ENCODE measurements at places on chromosomes 1 and 21.

GRCh38 chr1:234313171-234313570, 60.1 kb upstream of the COA6 start:
- no peak overlapping the region for H3K4me3 ChIP-seq
- no peaks in the 10 kb centered on the region for H3K27me3 ChIP-seq
- no peak for DNase-seq
- peaks cover 10% of the 10 kb centered on the region for H3K4me1 ChIP-seq
- no peaks in the 10 kb centered on the region for H3K36me3 ChIP-seq
- H3K27ac ChIP-seq: no peak overlapping the region

- no peaks in the 10 kb centered on the region for H3K27me3 ChIP-seq
- DNase-seq: no peak
- H3K36me3 ChIP-seq: peaks cover 6% of the 10 kb centered on the region
- no peak overlapping the region for H3K27ac ChIP-seq
Observed at GRCh38 chr1:52444463-52444862, 40.1 kb downstream of the PRPF38A start.

GRCh38 chr1:27572679-27573426, 31.1 kb downstream of the AHDC1 start:
- no peaks in the 10 kb centered on the region for H3K27me3 ChIP-seq
- no peak overlapping the region for H3K27ac ChIP-seq
- DNase-seq: no peak
- H3K36me3 ChIP-seq: no peaks in the 10 kb centered on the region
- H3K4me3 ChIP-seq: no peak overlapping the region
- peaks cover 4% of the 10 kb centered on the region for H3K4me1 ChIP-seq

DNA sequence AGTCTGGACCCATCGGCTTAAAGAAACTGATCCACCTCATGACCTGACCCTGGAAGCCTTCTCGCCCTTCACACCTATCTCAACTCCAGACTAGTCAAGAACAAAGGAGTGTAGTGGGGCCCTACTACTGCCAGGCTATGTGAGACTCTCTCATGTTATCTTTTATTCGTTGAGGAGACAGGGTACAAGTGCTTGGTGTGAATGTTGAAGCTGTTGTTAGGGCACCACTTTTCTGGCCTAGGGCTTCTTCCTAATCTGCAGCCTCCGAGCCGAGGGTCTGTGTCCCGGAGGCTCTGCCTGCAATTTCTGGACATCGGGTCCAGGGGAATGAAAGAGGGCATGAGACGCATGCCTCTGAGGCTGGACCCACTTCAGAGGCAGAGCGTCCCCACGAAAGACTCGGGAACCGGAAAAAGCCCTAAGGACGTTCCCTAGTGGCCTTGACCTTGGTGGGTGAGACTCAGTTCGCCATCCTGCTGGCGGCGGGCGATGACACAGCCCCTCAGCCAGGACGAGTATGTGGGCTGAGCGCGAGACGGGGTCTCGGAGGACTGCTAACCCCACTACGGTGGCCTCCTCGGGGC, 671 bp downstream of the DNAJC11 start:
- H3K4me3 ChIP-seq: peak overlapping the region; percentile 95
- H3K36me3 ChIP-seq: no peaks in the 10 kb centered on the region
- peaks cover 7% of the 10 kb centered on the region for H3K4me1 ChIP-seq
- H3K27me3 ChIP-seq: no peaks in the 10 kb centered on the region
- H3K27ac ChIP-seq: peak overlapping the region; percentile 87

- H3K36me3 ChIP-seq: no peaks in the 10 kb centered on the region
- no peak for DNase-seq
- no peak within 1 kb of the TSS for H3K27ac ChIP-seq
- no peaks in the 10 kb centered on the region for H3K4me1 ChIP-seq
- H3K27me3 ChIP-seq: peaks cover 7% of the 10 kb centered on the region
Observed at GRCh38 chr1:48776393-48777218, at the start of gene BEND5. TSS of gene BEND5 (minus strand) at chr1:48776891. CDS start at chr1:48776831, 60 bp downstream.

DNA sequence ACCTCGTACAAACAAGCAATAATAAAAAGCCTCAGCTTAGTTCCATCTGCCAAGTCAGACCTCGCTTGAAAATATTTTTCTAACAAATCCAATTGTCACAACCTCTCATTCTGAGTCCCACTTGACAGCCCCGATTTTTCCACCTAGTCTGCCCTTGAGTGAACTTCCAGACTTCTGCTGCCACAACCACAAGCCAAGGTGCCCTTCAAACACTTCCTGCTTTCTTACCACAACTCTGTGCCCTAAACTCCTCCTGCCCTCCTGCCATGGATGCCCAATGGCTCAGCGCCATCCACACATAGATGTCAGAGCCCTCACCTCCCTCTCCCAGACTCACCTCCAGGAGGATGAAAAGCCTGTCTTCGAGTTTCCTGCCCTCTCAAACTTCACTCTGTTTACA, 3.9 kb downstream of the TMPRSS2 start:
- no peak for DNase-seq
- no peaks in the 10 kb centered on the region for H3K4me1 ChIP-seq
- no peak overlapping the region for H3K4me3 ChIP-seq
- no peak overlapping the region for H3K27ac ChIP-seq
- H3K27me3 ChIP-seq: peaks cover 8% of the 10 kb centered on the region

- peaks cover 77% of the 10 kb centered on the region for H3K36me3 ChIP-seq
- H3K27ac ChIP-seq: no peak overlapping the region
- no peaks in the 10 kb centered on the region for H3K27me3 ChIP-seq
- H3K4me3 ChIP-seq: no peak overlapping the region
- peaks cover 12% of the 10 kb centered on the region for H3K4me1 ChIP-seq
- no peak for DNase-seq
Observed at GRCh38 chr1:9721606-9722377, 70.3 kb downstream of the PIK3CD start.

DNA sequence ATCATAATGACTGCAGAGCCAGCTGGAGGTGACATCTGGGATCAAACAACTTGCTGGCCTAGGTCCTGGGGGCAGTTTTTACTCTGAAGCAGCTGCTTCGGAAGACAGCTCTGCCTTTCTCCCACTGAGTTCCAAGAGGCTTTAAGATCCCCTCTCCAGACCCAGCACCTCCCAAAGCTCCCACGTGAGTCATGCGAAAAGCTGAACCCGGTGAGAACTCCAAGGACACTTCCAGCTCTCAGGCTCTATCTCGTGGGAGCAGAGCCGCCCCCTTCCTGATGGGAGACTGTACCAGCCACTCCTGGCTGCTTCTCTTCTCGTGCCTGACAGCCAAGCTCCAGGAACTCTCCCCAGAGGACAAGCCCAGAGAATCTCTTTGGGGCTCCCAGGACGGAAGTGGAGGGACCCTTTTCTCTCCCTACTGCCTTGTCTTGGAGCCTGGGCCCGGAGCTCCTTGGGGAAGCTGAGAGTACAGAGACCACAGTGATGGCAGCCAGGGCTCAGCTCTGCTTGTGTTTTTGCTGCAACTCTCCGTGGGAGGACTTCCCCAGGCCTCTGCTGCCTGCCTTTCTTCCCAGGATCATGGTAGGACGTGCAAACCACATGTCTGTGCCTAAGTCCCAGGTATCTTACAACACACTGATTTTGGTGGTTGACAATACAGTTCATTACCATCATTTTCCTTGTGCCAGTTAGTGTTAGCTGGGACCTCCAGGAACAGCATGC, 40.6 kb downstream of the STUM start:
- no peak for DNase-seq
- H3K27ac ChIP-seq: no peak overlapping the region
- H3K36me3 ChIP-seq: no peaks in the 10 kb centered on the region
- no peaks in the 10 kb centered on the region for H3K27me3 ChIP-seq
- H3K4me3 ChIP-seq: no peak overlapping the region
- no peaks in the 10 kb centered on the region for H3K4me1 ChIP-seq

DNA sequence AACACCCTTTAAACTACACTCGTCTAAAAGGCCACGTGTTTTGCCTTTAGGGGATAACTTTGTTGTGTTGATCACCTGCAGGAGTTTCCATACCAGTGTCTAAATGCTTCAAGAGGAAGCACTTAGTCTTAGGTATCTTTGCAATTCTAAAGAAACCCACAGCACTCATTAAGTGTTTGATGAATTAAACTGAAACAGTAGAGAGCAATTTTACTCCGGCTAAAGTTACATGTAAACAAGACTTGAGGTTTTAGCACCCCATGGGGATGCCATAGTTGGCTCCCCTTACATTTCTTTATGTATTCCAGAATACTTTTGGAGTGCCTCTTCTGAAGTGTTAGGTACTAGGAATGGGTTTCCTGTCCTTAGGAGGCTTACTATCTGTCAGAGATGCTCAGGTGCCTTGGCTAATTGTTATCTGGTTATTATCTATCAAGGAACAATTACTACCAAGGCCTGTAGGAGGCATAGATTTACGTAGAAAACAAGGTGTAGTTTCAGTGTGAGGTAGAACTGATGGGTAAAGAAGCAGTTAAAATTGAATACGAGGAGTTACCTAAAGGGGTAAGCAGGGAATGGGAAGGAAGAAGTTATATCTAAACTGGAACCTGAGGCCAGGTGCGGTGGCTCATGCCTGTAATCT, 176.8 kb upstream of the SAMSN1 start:
- no peaks in the 10 kb centered on the region for H3K27me3 ChIP-seq
- no peak overlapping the region for H3K4me3 ChIP-seq
- DNase-seq: peak; percentile 61
- no peaks in the 10 kb centered on the region for H3K36me3 ChIP-seq
- H3K27ac ChIP-seq: no peak overlapping the region
- H3K4me1 ChIP-seq: peaks cover 9% of the 10 kb centered on the region

GRCh38 chr21:25002676-25003075, 604.6 kb downstream of the MRPL39 start:
- H3K27me3 ChIP-seq: no peaks in the 10 kb centered on the region
- no peaks in the 10 kb centered on the region for H3K4me1 ChIP-seq
- DNase-seq: no peak
- no peak overlapping the region for H3K4me3 ChIP-seq
- no peaks in the 10 kb centered on the region for H3K36me3 ChIP-seq

GRCh38 chr1:246381452-246381851, 125.6 kb downstream of the SMYD3 start:
- H3K4me1 ChIP-seq: no peaks in the 10 kb centered on the region
- H3K36me3 ChIP-seq: no peaks in the 10 kb centered on the region

GRCh38 chr1:202434059-202434458, 85.6 kb downstream of the PPP1R12B start:
- H3K27me3 ChIP-seq: no peaks in the 10 kb centered on the region
- H3K36me3 ChIP-seq: peaks cover 3% of the 10 kb centered on the region
- no peaks in the 10 kb centered on the region for H3K4me1 ChIP-seq
- DNase-seq: no peak
- H3K27ac ChIP-seq: no peak overlapping the region

- DNase-seq: no peak
- no peak overlapping the region for H3K27ac ChIP-seq
- no peak overlapping the region for H3K4me3 ChIP-seq
Observed at GRCh38 chr1:117389284-117389683, 22.0 kb downstream of the MAN1A2 start.

DNA sequence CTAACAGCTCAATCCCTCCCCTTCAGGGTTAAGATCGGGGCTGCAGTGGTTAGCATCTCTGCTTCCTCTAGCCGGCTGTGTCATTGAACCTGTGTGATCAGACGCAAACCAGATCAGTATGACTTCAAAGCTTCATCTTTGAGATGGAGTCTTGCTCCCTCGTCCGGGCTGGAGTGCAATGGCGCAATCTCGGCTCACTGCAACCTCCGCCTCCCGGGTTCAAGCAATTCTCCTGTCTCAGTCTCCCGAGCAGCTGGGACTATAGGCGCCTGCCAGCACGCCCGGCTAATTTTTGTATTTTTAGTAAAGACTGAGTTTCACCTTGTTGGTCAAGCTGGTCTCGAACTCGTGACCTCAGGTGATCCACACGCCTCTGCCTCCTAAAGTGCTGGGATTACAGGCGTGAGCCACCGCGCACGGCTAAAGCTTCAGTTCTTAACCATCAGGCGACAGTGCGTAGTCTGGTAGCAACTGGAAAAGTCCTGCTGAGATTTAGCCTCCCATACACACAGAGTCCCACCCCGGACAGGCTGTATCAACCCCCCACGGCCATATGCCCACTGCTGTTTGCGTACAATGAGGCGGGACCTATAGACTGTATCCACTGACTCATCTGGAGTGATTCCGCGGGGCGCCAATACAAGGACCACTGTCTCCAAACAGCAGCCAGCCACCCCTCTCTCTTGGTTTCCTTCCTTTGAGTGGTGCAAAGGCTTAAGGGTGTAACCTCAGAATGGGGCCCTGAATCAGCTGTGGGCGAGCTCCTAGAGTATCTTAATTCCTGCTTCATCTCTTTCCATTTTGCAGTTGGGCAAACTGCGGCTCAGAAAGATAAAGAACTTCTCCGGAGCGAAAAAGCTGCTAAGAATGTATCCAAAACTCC, 23.3 kb downstream of the CELA3A start:
- peak overlapping the region; percentile 88 for H3K4me3 ChIP-seq
- no peaks in the 10 kb centered on the region for H3K27me3 ChIP-seq
- peaks cover 7% of the 10 kb centered on the region for H3K4me1 ChIP-seq
- no peaks in the 10 kb centered on the region for H3K36me3 ChIP-seq

GRCh38 chr21:46196733-46197132, 12.5 kb upstream of the SPATC1L start:
- H3K27me3 ChIP-seq: no peaks in the 10 kb centered on the region
- no peak overlapping the region for H3K27ac ChIP-seq

DNA sequence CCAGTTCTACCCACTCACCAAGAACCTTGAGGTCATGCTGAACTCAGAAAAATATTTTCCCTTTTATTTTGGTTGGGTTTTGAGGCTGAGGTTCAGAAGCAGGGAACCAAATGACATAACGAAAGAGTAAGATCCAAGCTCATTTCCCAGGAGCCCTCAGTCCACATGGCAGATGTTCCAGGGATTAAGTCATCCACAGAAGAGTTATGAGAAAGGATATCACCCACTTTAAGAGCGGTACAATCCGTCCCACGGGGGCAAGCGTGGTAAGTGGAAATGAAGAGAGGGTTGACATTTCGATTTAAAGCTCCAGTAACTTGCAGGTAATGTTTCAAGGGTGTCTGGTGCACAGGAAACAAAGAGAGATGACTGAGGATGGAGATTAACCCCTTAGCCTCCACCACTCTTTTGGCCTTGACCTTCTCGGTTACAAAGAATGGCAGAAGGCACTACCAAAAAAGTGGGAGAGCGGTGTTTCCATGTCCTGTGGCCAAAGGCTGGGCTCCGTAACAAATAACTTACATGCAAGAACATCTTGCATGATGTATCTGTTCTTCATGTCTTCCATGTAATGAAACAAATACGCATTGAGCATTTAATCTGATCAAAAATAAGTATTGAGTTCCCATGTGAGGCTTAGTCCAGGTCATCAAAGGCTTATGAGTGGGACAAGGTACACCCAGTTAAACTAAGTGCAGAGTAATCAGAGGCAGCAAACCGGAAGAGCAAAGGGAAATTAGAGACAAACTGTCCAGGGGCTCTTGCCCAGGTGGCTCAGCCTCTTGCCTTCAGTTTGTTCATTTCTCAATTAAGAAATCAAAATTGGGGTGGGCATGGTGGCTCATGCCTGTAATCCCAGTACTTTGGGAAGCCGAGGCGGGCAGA, 241.4 kb downstream of the TOMM20 start:
- DNase-seq: no peak
- H3K4me1 ChIP-seq: peaks cover 12% of the 10 kb centered on the region
- no peak overlapping the region for H3K4me3 ChIP-seq
- no peaks in the 10 kb centered on the region for H3K36me3 ChIP-seq
- H3K27me3 ChIP-seq: no peaks in the 10 kb centered on the region

GRCh38 chr1:176566004-176566975, 103.3 kb downstream of the PAPPA2 start:
- no peak overlapping the region for H3K27ac ChIP-seq
- H3K36me3 ChIP-seq: no peaks in the 10 kb centered on the region
- no peaks in the 10 kb centered on the region for H3K27me3 ChIP-seq
- H3K4me1 ChIP-seq: no peaks in the 10 kb centered on the region

- H3K27ac ChIP-seq: no peak overlapping the region
- 0 out of 2 replicates have a peak, but pooled peaks cover 2% of the 10 kb centered on the region for H3K27me3 ChIP-seq
- no peaks in the 10 kb centered on the region for H3K4me1 ChIP-seq
Observed at GRCh38 chr1:21618059-21618458, 51.1 kb downstream of the RAP1GAP start.
